Epithelial cell of prostate (primary cell): ENCODE measurements at places on chromosomes 7 and 10.
A peak's percentile ranks its signal among the peaks of the same experiment; 100 is the strongest.

GRCh38 chr10:92938841-92939240 is 90.5 kb downstream of the EXOC6 start:
- DNase-seq = no peak

DNA sequence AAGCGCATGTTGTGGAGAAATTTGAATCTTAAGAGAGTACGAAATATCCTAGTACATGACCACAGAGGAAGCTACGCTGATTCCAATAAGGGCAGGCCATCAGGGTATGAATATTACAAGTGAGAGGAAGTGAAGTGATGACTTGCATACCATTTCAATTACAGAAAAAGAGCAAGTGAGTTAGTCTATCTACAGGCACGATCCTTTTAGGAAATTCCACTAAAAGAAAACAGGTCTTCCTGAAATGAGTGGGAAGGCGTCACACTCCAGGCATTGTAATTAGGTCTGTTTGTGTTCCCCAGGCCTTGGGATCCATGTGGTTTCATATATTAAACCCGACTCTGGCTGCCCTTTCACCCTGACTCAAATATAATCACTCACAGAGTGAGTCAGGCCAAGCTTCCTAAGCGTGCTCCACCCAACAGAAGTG is 152.5 kb downstream of the SEMA3A start:
- DNase-seq = no peak

DNA sequence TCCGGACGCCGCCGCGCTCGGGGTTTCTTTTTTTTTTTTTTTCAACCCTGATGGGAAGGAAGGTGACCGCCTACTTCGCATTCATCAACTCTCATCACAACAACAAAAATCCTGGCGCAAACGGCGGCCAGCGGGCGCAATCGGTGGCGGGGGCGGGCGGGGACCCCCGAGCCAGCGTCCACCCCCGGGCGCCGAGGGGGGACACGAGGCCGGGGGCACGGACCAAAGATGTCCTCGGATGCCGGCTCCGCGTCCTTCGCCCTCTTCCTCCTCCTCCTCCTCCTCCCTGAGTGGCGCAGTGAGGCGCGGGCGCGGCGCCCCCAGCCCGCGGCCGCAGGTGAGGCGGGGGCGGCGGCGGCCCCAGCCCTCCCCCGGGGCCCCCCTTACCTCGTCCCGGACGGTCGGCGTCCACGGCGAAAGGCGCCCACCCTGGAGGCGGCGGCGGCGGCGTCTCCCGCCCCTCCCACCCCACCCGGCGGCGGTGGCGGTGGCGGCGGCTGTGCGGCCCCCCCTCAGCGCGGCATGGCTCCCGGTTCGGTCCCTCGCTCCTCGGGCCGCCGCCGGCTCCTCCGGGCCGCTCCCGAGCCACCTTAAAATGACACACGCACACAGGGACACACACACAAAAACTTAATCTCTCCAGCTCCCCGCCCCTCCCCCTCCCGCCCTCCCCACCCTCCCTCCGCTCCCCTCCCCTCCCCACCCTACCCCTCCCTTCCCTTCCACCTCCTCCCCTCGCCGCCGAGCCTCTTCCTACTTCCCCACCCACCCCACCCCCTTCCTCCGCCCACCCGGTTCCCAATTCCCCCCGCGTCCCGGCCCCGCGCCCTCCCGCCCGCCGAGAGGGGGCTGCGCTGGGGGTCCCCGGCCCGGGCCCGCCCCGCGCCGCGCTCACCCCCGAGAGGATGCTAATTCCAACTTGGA is at the start of gene CTBP2:
CTBP2 (minus strand) TSS at position 632 of the 924 bp plus-strand sequence.
- DNase-seq = no peak

GRCh38 chr7:158405324-158405723 is 182.3 kb downstream of the PTPRN2 start:
- DNase-seq = no peak

GRCh38 chr7:7236041-7236440 is 53.7 kb downstream of the C1GALT1 start:
- peak; percentile 14 for DNase-seq

DNA sequence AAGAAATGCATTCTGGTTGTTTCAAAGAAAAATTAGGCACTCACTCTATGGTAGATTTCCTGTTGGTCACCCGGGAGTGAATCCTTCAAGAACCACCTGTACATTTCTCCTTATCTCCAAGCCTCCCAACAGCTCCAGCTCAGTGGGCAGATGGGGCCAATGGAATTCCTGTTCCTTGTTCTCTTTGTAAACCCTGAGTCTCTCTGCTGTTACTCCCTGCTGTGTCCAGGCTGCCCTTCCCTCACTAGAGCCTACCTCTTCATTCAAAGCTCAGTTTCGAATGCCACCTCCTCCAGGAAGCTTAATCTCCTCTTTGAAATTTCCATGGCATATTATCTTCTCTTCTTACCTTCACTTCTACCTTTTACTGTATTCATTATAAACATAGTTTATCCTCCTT is 3.5 kb upstream of the BMPER start:
- no peak for DNase-seq

GRCh38 chr10:132599732-132600131 is 62.1 kb downstream of the INPP5A start:
- no peak for DNase-seq
